Brain (organoid and tissue), 16 donors: ENCODE measurements at places on chromosomes 6 and 20. TPM values are rescaled to one million over a fixed set of nuclear protein-coding genes. Genes with fewer than 3 reads are reported as not detected.

The PNISR gene
- 21.3 TPM for polyA plus RNA-seq

GRCh38 chr6:118335325-118335816 is 212.7 kb upstream of the PLN start:
- DNase-seq, result peak; percentile 20

The TMEM151B gene
- 45.5 TPM for polyA plus RNA-seq

DNA sequence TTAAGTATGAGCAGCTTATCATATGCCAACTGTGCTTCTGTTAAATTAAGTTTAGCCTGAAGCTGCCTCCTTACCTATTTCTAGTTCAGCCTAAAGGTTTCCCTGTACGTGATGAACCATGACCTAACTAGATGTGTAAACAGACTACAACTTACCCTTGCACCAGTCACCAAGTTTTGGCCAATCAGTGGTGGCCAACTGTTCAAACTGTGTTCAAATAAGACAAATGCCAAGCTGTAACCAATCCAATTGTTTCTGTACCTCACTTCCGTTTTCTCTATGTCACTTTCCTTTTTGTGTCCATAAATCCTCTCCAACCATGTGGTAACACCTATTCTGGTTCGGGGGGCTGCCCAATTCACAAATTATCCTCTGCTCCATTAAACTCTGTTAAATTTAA is 6.0 kb upstream of the SLC2A10 start:
- no peak for DNase-seq

DNA sequence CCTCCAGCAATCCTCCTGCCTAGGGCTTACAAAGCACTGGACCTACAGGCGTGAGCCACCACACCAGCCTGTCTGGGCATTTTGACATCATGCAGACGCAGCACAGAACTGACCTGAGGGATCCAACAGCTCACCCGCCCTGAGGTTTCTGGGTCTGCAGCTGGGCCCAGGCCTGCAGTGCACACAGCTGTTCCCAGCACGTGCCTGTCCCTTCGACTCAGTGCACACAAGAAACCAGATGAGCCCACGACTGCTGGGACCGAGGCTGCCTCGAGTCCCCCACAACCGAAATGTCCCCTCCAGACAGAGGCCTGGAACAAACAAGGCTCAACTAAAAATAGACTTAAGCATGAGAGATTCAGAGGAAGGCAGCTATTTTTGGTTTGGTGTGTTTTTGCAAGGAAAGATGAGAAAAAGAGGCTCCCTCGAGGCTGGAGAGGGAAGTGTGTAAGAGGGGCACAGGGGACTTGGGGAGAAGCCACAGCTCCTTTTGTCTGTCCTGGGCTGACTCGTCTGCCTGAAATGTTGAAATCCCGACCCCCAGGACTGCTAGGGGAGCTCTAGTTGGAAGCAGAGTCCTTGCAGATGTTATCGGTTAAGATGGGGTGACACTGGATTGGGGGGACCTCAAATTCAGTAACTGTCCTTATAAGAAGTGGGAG is 66.3 kb downstream of the YTHDF1 start:
- no peak for DNase-seq

GRCh38 chr6:31359581-31359980 is 2.6 kb upstream of the HLA-B start:
- no peak for DNase-seq

GRCh38 chr6:148590883-148591282 is 155.9 kb upstream of the UST start:
- DNase-seq, result no peak

The KCNG1 gene
- polyA plus RNA-seq, result 2.1 TPM

GRCh38 chr6:2863901-2864300 is 22.2 kb upstream of the SERPINB1 start:
- DNase-seq, result no peak

The SAMD3 gene
- polyA plus RNA-seq, result not detected

The SLC25A27 gene
- polyA plus RNA-seq, result 2.3 TPM

GRCh38 chr6:122995921-122996793 is at the start of gene CLVS2:
TSS of gene CLVS2 (plus strand) at chr6:122996235. CDS start at chr6:122997778, 1,543 bp downstream.
- peak; percentile 89 for DNase-seq

The PNLDC1 gene
- 0.36 TPM for polyA plus RNA-seq

The MEP1A gene
- not detected for polyA plus RNA-seq

- DNase-seq, result no peak
Measured at GRCh38 chr6:125095580-125096301, 57.8 kb upstream of the TPD52L1 start.

DNA sequence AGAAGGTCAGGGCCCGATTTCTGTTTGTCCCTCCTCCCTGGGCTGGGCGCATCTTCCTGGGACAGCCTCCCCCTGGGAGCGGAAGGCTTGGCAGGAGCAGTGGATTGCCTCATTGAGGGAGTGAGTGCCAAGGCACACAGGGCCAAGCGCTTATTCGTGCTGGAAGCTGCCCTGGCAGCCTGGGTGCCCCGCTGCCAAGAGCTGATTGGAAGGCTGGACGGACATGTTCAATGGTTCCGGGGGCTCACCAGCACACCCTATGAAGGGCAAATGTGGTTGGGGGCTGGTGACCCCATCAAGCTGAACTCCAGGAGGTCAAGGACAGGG is 10.3 kb upstream of the ZNF831 start:
- no peak for DNase-seq

DNA sequence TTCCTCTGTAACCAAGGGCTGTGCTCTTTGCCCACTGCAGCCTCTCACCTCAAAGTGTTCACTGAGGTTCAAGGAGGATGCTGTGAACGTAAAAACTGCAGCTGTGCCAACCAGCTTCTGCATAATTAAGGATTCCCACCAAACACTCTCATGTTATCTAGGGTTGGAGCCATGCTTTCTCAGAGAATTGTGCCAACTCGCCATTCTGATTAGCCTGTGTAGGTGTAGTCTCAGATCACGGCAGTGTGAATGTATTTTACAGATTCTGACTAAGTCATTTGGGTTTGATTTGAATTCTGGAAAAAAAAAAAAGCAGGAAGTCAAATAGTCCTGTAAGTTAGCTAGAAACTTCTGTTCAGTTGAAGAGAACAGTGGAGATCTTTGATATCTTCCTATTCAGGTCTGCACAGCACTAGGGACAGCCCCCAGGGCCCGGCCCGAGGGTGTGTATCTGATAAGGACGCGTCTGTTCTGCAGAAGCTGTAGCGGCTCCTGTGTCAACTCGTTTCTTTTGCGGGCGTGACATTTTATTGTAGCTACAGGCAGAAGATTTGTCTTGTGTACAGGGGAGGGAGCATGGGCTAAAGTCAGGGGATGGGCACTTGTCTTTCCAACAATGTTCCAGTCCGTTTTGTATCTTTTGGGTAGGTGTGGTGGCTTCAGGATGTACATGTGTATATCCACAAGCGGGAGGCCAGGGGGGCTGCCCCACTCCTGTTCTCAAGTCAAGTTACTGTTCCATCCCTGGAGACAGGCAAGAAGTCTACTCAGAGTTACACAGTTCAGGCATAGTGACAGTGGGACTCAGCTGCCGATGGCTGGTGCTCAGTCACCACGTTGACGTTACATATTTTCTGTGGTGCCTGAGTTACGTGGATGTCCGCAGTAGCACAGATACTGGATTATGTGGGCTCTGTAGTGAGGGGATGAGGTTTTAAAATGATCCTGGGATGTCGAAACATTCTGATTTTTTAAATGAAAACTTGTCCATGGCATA is 12.4 kb downstream of the IRF4 start:
- DNase-seq, result no peak

The GTSF1L gene
- polyA plus RNA-seq, result not detected

DNA sequence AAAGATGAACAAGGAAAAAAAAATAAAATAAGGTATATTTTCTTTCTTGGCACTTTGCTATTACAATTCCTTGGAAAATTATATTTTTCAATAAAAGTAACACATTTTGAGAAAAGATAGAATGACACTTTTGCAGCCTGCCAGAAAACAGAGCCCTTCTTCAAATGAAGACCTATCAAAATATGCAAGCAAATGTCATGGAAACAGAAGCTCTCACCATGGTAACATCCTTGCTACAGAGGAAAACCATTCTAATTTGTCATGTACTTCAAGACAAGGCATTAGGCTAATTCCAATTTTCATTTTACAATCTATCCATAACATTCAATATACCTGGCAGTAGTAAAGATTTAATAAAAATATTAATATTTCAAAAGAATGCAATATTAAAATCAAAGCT is 177.9 kb downstream of the RNGTT start:
- peak; percentile 77 for DNase-seq

The LY6G6C gene
- polyA plus RNA-seq, result not detected

DNA sequence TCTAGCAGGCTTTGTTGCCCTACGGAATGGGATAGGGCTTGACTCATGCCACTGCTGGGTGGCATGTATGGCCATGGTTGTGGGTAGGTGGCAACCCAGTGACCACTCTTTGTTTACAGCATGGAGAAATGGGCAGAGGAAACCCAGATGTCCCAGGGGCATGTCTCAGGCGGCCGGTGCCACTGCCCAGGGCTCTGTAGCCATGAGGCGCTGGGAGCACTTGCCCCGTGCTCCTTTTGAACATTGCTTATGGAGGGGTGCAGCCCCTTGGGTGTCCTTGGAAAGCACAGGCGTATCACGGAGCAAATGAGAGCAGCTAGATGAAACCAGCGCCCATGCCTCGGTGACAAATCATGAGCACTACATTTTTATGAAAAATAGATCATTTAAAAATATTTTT is 212.5 kb upstream of the ECI2 start:
- no peak for DNase-seq

- no peak for DNase-seq
Measured at GRCh38 chr6:15268137-15268908, 22.5 kb downstream of the JARID2 start.

The C6orf141 gene
- not detected for polyA plus RNA-seq

GRCh38 chr20:8470156-8470555 is 338.1 kb downstream of the PLCB1 start:
- no peak for DNase-seq

The ULBP2 gene
- 0.73 TPM for polyA plus RNA-seq

The TUBB2B gene
- 1,989 TPM for polyA plus RNA-seq

GRCh38 chr20:48025661-48026060 is 240.4 kb upstream of the SULF2 start:
- DNase-seq, result no peak

The KIAA0408 gene
- 24.9 TPM for polyA plus RNA-seq

GRCh38 chr20:24664266-24664986 is 195.0 kb downstream of the SYNDIG1 start:
- DNase-seq, result no peak

The GJA10 gene
- polyA plus RNA-seq, result not detected

- DNase-seq, result no peak
Measured at GRCh38 chr6:106316375-106316766, 9.2 kb downstream of the ATG5 start.

- DNase-seq, result no peak
Measured at GRCh38 chr6:106025655-106026054, 60.5 kb upstream of the PRDM1 start.

The GLP1R gene
- polyA plus RNA-seq, result 12.7 TPM

DNA sequence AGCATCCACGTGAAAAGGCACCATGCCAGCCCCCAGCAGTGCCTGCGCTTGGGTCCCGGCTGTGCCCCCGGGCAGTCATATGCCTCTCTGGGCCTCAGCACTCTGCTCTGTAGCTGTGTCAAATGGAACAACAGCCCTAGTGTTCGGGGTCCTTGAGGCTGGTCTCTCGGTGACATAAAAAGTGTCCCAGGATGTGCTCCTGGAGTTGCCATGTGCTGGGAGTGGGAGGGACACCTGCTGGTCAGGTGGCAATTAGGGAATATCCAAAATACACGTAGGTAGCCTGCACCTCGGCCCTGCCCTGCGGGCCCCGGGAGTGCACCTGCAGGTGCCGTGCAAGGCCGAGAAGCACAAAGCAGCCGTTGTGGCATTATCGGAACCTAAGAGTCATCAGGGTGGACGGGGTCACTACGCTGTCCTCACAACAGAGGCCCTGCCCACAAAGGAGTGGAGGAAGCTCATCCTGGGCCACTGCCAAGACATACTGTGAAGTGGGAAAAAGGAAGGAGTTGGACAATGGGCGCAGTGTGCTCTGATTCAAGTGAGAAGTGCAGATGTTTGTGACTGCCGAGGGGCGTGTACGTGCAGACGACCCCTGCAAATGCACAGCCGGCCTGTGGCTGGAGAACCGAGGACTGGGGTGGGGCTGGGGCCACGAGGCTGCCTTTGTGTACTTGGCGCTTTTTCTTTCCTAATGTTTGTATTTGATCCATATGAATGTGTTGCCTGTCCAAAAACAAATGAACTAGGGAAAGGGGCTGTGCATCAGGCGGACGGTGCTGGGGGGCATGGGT is 24.6 kb downstream of the SLCO4A1 start:
- peak; percentile 72 for DNase-seq

GRCh38 chr20:9532069-9532838 is 17.9 kb downstream of the LAMP5 start:
- DNase-seq, result no peak

DNA sequence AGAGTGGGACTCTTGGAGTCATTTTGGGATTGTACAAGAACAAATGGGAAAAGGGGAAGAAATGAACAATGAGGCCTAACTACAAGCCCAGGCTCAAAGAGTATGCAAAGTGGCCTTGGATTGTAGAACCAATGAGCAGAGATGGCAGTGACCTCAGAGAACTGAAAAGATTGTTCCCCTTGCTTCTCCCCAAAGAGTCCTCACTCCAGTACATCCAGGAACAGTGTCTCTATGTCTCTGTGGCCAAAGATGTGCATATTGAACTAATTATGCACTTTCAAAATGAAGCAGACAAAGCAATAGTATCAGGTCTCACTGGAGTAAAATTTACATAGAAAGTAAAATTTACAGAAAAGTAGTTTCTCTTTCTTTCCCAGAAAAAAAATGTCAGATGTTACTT is 81.0 kb downstream of the SMLR1 start:
- no peak for DNase-seq

DNA sequence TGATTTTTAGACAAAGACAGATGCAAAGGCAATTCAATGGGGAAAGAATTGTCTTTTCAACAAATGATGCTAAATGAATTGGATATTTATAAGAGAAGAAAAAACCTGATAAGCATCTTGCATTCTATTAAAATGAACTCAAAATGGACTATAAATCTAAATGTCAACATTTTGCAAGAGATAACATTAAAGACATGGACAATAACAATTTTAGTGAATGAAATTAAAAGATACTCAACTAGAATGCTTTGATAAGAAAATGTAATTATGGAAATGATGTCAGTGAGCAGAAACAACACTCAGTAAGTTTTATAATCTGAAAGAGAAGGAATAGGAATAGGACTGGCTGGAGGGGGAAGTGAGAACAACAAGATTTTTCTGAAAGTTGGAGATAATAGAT is 421.7 kb downstream of the C6orf118 start:
- no peak for DNase-seq

The LPA gene
- 0.05 TPM for polyA plus RNA-seq

DNA sequence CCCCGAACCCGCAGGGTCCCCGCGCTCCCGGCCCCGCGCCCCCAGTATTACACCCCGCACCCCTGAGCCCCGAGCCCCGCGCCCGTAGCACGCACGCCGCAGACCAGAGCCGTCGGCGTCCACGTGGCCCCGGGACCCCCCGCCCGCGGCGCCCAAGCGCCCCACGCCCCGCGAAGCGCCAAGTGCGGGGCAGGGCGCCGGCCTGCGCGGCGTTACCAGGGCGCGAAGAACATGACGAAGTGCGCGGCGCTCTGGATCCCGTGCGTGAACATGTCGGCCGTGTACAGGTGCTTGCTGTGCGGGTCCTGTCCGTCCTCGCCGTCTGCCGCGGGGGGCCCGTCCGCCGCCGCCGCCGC is 312 bp downstream of the TXNDC5 start:
- DNase-seq, result no peak

The KIF25 gene
- 0.48 TPM for polyA plus RNA-seq

- DNase-seq, result peak; percentile 45
Measured at GRCh38 chr6:138105880-138106664, 1.1 kb downstream of the PERP start.

GRCh38 chr6:7467007-7467897 is 74.2 kb upstream of the DSP start:
- DNase-seq, result peak; percentile 13

GRCh38 chr6:118579786-118580185 is 31.7 kb downstream of the PLN start:
- DNase-seq, result no peak

GRCh38 chr20:41927189-41927588 is 309.0 kb upstream of the CHD6 start:
- no peak for DNase-seq
